Left kidney (tissue), 8 donors: ENCODE measurements at places on chromosomes 2 and 18. TPM values are rescaled to one million over a fixed set of nuclear protein-coding genes. Genes with fewer than 3 reads are reported as not detected.

DNA sequence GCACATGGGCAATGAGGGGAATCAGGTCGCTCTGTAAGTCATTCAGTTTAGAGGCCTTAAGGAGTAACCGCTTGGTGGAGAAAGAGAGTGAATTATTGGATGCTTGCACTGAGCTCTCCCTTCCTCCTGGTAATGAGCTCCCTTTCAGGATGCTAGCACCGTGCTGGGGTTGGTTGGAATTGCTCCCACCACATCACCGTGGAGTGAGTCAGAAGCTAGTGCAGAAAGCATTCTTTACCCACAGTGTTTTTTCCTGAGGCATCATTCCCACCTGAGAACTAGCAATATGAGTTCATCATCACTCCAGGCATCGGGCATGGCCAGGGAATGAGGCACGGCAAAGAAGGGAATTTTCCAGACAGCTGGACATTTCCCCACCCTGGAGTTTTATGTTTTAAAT lies 57.6 kb downstream of the ITGB6 start:
- DNase-seq, result no peak

DNA sequence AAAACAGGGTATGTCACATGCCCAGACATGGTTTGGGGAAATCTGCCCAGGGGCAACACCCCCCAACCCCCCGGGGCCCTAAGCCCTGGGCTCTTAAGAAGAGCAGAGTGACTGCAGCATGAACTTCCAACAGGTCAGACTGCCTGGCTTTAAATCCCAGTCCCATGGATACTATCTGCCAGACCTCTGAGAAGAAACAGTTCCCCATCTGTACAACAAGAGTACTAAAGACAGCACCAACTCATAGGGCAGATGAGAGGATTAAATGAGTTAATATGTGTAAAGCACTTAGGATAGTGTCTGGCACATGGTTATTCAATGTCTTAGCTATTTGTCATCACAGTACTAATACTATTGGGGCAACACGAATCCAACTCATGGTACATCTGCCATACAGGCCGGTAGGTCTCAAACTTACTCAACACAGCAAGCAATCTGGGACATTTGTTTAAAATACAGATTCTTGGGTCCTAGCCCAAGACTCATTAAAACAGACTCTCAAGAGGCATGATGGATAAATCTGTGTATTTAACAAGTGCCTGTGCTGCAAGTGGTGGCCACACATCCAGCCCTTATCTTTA lies 23.4 kb downstream of the CDH2 start:
- no peak for DNase-seq

GRCh38 chr2:197339016-197339415 lies 28.4 kb upstream of the ANKRD44 start:
- no peak for DNase-seq

DNA sequence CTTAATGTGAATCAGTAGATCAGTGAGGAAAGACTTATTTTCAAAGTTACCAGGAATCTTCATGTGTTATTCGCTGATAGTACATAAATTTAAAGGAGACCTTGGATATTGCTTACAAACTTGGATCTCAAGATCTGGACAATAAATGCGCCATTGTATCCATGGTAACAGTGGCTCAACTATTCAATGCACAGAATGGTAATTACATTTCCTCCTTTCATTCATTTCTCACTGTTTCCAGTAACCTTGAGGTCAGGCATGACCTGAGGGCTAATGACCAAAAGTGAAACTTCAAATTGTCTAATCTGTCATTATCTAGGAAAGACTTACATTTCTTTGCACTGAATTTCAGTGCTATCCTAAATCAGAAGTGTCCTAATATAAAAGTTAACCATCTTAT lies 8.1 kb downstream of the LRP2 start:
- no peak for DNase-seq

- DNase-seq, result no peak
These were observed 73.6 kb upstream of the STK17B start for GRCh38 chr2:196244966-196245365.

DNA sequence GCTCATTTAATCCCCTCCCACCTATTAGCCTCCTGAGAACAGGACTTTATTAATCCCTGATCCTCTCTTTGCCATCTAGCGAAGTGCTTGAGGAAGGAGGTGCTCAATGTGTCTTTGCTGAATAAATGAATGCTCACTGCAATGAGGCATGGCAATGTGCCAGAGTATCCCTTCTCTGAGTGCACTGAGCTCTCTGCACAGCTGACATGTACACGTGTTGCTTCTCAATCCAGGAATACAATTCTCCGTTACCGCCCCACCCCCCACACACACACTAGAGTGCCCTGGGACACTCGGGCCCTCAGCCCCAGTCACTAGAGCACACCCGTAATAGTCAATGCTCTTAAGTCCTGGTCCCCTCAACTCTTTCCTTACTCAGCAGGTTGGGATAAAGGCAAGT lies 41.4 kb downstream of the FAM178B start:
- no peak for DNase-seq

DNA sequence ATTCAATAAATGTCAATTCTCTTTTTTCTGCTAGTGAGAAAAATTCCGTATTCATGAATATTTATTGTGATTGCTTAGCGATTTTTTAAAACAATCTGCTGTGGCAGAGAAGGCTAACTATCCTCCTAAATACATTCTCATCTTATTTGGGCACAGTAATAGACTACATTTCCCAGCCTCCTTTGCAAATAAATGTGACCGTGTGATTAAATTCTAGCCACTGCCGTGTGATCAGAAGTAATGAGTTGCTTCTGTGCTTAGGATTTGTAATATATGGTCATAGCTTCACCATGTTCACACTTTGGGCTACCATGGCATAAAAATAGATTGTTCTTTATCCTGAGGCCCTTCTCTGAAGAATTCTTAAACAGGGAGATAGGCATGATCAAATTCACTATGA lies 179.6 kb downstream of the FAM124B start:
- DNase-seq, result no peak

DNA sequence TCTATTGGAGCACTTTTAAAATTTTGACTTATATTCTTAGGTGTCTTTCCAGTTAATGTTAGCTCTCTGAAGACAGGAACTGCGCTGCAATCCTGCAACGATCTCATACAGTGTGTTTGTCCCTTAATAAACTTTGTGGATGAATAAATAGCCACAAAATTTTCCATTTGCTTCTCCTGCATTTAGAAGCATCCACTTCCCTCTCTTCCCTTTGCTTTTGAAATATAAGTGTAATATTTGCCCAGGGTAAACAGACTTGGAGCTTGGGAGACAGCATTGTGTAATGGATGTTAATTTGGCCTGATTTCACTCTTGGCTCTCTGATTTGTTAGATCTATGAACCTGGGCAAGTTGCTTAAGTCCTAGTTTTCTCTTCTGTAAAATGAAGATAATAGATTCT lies 58.2 kb upstream of the CD28 start:
- DNase-seq, result no peak

GRCh38 chr2:113231064-113231463 lies 47.7 kb downstream of the PAX8 start:
- no peak for DNase-seq

GRCh38 chr2:160419776-160420505 lies 73.7 kb downstream of the RBMS1 start:
- no peak for DNase-seq

- DNase-seq, result no peak
These were observed 39.0 kb upstream of the SNED1 start for GRCh38 chr2:240959214-240959940.

DNA sequence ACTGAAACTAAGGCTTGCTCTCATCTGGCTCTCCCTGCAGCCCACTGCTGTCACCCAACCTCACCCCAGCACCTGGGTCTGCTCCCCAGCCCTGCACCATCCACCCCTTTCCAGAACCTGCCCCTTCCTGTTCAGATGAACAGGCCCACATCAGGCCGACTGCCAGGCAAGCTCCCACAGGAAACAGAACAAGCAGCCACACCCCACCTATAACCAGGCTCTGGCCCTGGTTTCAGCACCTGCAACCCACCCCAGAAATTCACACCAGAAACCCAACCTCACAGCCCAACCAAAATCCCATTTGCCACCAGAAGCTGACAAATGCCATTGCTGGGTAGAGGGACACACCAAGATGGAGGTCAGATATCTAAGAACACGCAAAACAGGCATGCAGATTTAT lies 159.2 kb upstream of the ID2 start:
- no peak for DNase-seq

Gene RAB17
- polyA plus RNA-seq, result 13.2 TPM

Gene SALL3
- 9.6 TPM for polyA plus RNA-seq

Gene SIX3
- polyA plus RNA-seq, result not detected

Gene GREB1L
- 4.0 TPM for polyA plus RNA-seq

Gene SPP2
- polyA plus RNA-seq, result not detected

Gene CSRNP3
- polyA plus RNA-seq, result 11.0 TPM
